ENCODE measurements at places on chromosomes 11 and 22.

DNA sequence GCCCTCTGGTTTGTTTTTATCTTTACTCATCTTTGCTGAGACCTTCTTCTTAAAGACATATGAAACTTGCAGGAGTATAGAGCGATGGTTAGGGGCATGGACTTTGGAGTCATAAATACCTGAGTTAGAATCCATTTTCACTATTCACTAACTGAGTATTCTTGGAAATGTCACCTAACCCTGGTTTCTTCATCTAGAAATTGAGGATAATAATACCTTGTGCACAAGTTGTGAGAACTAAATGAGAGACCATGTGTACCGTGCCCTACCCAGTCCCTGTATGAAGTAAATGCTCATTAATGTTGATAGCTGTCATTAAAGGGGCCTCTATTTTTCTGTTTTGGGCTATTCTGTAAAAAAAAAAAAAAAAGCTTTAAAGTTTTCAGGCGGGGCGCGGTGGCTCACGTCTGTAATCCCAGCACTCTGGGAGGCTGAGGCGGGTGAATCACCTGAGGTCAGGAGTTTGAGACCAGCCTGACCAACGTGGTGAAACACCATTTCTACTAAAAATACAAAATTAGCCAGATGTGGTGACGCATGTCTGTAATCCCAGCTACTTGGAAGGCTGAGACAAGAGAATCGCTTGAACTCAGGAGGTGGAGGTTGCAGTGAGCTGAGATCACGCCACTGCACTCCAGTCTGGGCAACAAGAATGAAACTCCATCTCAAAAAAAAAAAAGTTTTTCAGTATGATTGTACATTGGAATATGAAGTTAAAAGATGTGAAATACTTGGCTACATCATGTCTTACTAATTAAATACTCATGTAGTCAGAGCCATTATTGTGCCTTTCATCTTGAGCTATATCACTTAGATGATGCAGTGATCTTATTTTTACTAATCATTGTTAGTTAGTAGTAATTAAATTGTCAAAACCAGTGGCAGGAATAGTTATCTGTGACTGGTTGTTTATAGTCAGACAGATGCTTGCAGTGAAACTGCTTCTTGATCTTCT lies 95.0 kb downstream of the AMOTL1 start:
- DNase-seq: no peak

DNA sequence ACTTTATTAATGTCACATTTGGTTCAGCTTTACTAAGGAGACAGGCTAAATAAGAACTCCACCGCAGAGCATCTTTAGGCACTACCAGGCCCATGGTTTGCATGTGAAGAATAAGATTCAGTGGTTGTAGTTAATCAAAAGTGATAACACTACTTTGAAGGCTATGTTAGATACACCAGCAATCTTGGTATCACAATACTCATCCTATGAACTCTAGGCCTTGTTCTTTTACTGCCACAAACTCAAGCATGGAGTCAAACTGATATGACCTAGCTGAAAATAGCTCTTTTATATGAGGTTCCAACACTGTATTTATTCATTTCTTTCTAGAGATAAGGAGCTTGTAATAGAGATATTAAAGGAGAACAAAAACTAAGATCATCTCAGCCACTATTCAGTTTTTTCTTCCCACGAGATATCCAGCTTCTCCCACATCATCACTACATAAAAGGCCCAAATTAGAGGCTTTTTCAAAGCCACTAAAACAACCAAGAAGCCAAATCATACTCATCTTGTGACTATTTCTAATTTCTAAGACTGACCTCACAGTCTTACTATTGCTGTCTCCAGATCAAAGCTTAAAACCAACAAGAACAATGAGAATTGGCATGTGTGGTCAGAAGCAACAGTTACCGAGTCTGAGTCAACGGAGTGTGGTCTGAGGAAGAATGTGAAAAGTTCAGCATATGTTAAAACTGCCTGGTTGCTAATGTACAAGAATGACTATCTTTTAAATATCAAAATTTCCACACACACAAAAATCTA lies 25.1 kb upstream of the GUCY1A2 start:
- DNase-seq: no peak

DNA sequence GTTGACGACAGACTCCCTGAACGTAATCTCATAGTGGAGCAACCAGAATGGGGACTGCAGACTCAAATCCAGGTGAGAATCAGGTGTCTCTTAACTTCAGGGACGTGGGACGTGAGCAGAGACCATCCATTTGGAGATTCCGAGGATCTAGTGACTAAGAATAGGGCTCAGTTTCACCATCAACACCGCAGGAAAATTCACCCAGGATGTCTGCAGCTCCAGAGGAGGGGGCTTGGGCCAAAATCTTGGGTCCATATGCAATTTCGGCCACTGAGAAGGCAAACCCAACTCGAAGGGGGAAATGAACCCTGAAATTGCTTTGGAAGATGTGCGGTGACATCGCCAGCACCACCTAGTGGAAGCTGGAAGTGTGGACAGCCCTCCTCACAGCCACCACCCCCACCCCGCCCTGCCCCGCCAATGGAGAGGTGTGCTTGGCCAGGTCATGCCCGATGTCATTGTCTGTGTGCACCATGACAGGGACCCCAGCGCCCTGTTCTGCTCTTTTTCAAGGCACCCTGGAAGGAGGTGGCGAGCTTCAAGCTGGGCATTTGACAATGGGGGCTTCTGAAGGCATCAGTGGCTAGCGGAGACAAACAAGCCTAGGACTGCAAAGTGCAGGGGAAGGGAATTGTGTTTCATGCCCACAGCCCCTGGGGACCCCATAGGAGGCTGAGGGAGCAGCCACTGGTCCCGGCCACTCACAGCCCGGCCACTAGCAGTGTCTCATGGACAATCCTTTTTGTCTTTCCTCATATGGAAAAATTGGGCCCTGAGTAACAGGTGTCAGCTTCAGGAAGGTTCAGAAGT lies 24.8 kb downstream of the APOL1 start:
- DNase-seq: peak; percentile 60

- DNase-seq: no peak
These were observed 101.1 kb upstream of the FAT3 start for GRCh38 chr11:92123540-92123939.

- DNase-seq: no peak
These were observed 97.9 kb downstream of the RRAS2 start for GRCh38 chr11:14261066-14261465.

Measured in Caco-2 (cell line).